ENCODE measurements at places on chromosomes 16 and 17.
A peak's percentile ranks its signal among the peaks of the same experiment; 100 is the strongest.

DNA sequence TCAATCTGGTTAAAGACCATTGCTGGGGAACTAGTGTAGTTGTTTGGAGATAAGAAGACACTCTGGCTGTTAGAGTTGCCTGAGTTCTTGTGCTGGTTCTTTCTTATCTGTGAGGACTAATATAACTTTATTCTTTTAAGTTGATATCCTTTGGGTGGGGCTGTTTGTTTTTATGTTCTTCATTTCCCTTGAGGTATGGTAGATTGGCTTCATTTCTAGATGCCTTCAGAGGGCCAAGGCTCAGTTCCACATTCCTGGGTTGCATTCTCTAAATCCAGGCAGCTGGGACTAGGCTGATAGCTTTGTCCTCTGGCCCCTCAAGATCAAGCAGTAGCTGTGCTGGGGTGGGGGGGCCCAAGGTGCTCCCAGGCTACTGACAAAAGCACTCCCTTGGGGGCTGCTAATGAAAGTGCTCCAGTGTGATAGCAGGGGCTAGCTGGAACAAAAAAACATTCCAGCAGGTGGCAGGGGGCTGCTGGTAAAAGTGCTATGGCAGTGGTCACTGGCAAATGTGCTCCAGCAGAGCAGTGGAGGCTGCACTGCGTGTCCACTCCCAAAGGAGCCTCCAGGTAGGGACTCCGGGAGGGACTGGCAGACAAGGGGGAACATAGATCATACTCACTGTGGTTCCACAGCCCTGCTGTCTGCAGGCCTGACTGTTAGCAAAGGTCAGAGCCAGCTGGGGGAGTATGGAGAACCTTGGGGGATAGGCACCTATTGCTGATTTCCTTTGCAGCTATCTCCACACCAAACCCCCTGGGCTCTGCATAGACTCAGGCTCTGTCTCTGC lies 45.9 kb upstream of the KCNJ16 start:
- DNase-seq = no peak

- DNase-seq = no peak
These were observed 84.9 kb downstream of the RPA1 start for GRCh38 chr17:1914661-1915083.

DNA sequence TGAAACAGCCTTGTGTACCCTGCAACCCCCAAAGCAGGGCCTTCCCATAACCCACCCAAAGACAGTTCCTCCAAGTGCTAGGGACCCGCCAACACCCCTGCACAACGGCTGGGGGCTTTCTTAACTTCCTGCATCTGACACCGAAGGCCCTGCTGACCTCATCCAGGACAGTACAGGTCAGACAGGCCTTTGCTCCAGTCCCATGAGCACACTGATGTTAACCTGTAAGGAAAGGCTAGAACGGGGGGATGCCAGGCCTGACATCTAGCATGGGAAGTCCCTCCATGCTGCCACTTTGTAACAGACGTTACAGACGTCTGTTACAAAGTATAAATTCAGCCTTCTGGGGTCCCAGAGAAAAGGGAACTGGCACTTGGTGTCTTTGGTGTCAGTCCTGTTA lies 369.1 kb downstream of the CPPED1 start:
- DNase-seq = no peak

DNA sequence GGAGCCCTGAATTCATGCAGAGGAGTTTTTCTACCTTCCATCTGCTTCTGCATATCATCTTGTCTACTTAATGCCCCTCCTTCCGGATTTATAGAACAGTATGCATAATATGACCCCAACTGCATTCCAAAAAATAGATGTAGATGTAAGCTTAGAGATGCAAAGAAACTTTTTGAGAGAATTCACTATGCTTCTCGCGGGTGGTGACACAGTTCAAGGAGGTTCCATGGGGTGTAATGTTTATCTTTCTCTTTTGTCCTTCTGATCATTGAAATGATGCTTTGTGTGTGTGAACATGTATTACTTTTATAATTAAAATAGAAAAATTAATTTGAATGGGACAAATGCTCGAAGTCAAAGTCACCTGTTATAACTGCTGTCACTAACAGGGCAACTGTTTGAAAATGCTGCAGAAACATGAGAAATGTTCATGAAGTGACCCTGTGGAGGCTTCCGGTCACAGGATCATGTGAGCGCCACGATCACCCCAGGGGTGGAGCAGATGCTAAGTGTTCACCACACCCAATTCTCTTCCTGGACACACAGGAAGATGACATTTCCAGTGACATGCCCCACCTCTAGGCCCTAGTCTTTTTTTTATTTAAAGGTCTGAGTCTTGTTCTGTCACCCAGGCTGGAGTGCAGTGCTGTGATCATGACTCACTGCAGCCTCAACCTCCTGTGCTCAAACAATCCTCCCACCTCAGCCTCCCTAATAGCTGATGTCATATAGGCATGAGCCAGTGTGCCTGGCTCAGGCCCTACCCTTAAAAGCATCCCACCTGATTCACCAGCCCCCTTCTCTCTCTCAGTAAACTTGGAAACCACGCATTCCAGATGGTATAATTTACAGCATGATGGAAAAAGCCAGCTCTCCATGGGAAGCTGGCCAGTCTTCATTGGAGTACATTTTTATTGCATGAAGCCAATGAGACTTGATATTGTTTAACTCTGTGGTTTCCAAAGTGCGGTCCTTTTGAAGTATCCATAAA lies 21.0 kb upstream of the AGRP start:
- peak; percentile 28 for DNase-seq

GRCh38 chr17:40646791-40647623 lies 611 bp downstream of the SMARCE1 start:
- peak; percentile 59 for DNase-seq

DNA sequence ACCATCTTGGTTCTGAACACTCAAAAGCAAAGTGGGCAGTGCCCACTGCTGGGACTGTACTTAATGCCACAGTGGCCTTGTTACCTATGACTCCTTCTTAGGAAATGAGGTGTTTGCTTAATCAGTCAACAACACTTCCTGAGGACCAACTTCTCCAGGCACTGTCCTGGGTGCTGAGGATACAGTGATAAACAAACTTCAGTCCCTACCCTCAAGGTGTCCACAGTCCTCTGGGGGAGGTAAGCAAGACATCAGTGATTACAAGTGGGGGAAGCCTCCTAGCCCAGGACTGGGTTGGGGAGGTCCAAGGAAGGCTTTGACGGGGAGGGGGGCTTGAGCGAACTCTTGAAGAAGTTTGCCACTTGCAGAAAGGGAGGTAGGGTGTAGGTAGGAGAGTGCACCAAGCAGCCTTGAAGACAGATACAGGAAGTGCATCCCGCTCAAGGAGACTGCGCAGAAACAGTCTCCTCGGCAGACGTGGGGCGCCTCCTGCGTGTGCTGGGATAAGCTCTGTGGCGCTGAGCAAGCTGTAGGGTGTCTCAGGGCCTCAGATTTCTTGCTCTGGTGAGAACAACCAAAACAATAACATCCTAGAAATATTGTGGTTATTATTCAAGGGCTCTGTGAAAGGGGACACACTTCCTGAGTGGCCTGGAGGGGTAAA lies 2.6 kb upstream of the ABCC3 start:
- DNase-seq = no peak

GRCh38 chr16:17026600-17027242 lies 444.0 kb downstream of the XYLT1 start:
- no peak for DNase-seq

- DNase-seq = no peak
These were observed 32.1 kb downstream of the ZFHX3 start for GRCh38 chr16:73015612-73016487.

DNA sequence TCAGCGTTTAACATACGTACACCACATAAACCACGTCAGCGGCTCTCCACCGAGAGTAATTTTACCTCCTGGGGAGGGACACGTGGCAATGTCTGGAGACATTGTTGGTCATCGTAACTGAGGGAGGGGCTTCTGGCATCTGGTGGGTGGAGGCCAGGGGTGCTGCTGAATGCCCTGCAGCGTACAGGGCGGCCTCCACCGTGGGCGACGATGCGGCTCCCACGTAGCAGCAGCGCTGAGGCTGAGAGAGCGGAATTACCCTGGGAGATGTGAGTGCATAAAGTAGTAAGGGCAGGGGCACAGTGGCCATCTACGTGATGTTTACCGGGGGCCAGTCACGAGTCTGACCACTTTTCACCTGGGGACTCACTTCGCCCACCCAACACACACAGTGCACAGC lies 212.4 kb downstream of the RBFOX3 start:
- DNase-seq = no peak

GRCh38 chr17:4949321-4950074 lies 1.2 kb upstream of the PFN1 start:
- DNase-seq = peak; percentile 75

GRCh38 chr17:12646761-12647422 lies 18.8 kb upstream of the MYOCD start:
- DNase-seq = no peak

GRCh38 chr16:25014500-25015147 lies 545 bp downstream of the ARHGAP17 start:
- peak; percentile 56 for DNase-seq

GRCh38 chr16:84643674-84644073 lies 4.6 kb upstream of the KLHL36 start:
- no peak for DNase-seq

GRCh38 chr16:66346221-66346620 lies 20.3 kb upstream of the CDH5 start:
- no peak for DNase-seq

DNA sequence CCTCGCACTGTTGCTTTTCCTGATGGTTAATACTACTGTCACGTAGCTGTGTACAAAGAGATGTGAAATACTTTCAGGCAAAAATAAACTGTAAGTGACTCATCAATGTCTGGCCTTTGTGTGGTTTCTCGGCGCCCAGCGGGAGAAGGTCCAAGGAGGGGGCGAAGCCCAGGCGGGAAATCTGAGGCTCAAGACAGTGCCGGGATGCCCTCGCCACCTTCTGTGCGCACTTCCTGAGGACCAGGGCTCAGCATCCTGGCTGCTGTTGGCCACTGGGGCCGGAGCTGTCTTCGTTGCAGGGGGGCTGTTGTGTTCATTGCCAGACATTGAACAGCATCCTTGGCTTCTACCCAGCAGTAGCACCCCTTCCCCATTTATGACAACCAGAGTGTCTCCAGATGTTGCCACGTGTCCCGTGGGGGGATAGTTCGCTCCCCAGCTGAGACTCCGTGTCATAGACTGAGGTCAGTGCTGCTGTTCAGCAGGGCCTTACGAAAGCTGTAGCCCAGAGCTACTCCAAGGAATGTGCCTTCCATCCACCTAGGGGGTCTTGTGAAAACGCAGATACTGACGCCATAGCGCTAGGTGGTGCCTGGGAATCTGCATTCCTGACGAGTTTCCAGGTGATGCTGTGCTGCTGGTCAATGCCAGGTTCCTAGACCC lies 67.3 kb upstream of the PLCG2 start:
- DNase-seq = peak; percentile 96

DNA sequence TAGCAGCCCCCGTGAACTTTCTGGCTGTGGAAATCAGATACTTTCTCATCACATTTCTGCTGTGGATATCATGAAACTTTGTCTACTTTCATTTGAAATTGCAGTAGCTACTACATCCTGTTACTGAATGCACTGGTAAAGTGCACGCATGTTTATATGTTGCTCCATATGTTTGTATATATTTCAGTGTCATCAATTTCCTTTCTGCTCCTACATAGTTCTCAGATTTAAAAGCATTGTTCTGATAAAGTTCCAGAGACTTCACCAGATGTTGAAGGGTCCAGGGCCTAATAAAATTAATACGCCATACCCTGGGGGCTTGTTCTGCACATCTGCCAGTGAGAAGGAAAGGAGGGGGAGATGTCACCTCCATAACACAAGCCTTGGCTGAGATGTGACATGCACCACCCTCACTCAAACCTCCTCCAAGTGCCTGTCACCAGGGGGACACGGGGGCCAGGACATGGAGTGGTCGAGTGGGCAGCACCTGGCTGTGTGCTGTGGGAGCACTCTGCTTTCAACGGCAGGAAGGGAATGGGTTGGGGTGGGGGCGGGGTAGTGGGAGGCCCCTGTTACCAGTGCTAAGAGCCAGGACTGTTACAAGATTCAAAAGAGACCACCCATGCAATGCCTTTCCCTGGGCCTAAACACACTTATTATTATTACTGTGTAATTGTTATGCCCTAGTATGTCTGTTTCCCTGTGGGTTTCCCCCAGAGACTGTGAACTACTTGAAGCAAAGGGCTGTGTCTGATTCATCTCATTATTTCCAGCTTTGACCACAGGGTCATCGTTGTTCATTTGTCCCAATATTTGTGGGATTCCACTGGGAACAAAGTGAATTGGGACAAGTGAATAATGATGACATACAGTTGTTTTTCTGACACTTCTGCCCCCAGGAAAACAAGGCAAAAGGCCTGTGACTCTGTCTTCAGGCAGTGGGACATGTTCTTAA lies 193.4 kb downstream of the FOXL1 start:
- DNase-seq = peak; percentile 92

DNA sequence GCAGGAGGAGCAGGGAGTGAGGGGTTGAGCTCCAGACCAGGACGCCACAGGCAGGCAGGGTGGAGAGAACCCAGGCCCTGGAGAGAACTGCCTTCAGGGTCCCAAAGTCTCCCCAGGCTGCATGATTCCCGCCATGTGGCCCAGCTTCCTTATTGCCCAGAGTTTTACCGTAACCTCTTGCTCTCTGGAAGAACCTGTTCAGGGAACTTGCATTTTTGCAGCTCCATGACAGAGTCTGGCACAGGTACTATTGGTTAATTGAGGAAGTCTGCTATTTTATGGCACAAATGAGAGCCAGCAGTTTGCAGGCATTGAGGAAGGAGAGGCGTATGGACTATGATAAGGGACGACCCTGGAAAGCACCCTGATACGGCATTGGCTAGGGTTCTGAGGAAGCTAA lies 11.6 kb upstream of the NOS2 start:
- DNase-seq = no peak

DNA sequence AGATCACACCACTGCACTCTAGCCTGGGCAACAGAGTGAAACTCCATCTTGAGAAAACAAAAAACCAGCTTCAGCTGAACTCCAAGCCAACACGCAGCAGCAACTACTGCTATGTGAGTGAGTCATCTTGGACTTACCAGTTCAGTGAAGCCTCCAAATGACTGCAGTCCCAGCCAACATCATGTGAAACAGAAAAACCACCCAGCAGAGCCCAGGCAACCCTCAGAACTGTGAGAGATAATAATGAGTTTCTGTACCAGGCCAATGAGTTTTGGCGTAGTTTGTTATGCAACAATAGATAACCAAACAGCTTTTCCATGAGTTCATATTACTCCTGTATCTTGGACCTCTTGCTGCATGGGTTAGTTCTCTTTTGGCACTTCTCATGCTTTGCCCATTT lies 23.3 kb downstream of the PHF12 start:
- DNase-seq = peak; percentile 46

- no peak for DNase-seq
These were observed 6.0 kb downstream of the STAC2 start for GRCh38 chr17:39219647-39220154.

DNA sequence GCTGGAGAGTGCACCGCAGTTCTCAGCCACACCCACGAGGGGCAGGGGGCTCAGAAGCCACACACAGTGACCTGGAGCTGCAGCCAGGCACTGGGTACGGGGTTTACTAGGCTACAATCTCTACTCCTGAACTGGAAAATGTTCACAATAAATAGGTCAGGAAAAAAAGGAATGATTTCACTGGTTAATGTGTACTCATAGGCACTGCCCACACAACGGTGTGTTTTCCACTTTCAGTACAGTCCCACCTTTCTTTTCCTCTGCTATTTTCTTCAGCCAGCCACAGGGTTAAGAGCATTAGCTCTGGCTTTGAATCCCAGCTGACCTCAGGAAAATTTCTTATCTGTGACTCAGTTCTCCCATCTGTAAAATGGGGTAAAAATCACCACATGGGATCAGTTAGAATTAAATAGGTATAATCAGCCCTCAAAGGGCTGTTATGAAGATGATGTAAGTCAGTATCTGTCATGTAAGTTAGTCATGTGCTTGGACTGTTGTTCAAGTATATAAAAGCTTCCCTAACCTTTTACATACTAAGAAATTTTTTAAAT lies 35.7 kb downstream of the ZCCHC14 start:
- DNase-seq = peak; percentile 49

Data from fibroblast of skin of back (primary cell).